ENCODE measurements at places on chromosomes 6 and 20.

GRCh38 chr6:52548353-52548713 lies 28.5 kb downstream of the TRAM2 start:
- DNase-seq = no peak

- no peak for DNase-seq
Measured at GRCh38 chr6:147970970-147971369, 371.7 kb upstream of the SASH1 start.

DNA sequence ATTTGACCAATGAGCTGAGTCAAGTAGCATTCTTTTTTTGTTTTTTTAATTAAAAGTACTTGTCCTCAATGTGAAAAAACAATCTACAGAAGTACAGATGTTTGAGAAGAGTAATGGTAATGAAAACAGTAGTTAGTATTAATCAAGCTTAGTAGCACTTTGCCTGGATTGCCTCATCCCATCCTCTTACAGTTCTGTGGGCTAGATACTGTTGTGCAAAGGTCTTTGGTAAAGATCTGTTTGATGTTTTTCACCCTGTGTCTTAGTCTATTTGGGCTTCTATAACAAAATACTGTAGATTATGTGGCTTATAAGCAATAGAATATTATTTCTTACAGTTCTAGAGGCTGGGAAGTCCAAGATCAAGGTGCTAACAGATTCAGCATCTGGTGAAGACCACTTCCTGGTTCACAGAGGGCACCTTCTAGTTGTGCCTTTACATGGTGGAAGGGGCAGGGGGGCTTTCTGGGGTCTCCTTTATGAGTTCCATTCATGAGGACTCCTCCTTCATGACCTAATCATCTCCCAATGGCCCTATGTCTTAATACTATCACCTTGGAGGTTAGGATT lies 84.3 kb downstream of the SHLD1 start:
- DNase-seq = no peak

DNA sequence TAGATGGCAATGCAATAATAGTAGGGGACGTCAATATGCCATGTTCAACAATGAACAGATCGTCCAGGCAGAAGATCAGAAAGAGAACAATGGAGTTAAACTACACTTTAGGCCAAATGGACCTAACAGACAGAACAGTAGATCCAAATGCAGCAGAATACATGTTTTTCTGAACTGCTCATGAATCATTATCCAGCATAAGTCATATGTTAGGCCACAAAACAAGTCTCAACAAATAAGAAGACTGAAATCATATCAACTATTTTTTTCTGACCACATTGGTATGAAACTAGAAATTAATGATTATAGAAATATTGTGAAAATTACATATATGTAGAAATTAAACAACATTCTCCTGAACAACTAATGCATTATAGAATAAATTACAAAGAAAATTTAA lies 10.2 kb upstream of the DEFB125 start:
- no peak for DNase-seq

DNA sequence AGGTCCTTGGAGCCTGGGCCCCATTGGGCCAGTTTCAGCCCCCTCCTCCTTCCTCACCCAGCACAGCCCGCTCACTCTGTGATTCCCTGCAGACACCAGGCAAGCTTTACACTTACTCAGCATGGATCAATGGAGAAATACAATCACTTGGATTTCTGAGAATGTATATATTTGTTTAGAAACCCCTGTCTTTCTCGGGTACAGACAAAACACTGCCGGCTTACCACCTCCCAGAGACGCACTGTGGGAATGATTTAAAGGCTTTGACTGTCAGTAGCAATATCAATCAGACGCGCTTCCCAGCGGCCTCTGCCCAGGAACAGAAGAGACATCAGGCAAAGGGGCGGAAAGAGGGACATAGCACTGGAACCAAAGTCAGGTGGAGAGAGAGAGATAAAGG lies 186.5 kb downstream of the MAFB start:
- DNase-seq = no peak

- DNase-seq = no peak
Measured at GRCh38 chr6:154206141-154206540, 150.5 kb downstream of the IPCEF1 start.

- no peak for DNase-seq
Measured at GRCh38 chr20:3687655-3688054, 5.8 kb upstream of the ADAM33 start.

DNA sequence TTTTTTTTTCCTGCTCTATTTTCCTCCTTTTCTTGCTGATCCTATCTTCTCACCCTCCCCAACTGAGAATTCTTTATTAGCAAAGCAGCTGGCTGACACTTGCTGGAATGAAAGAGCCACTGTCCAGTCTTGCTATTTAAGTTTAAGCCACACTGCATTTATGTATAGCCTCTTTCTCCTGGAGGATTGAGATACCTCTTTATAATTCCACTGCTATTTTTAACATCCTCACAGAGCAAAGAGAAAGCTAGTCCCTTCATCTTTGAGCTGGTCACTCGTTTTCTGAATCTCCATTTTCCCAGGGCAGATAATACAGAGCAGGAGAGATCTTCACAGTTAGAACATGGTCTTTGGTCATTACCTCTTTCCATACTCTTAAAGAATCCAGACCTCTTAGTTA lies 36.0 kb upstream of the EEF1A1 start:
- DNase-seq = no peak

DNA sequence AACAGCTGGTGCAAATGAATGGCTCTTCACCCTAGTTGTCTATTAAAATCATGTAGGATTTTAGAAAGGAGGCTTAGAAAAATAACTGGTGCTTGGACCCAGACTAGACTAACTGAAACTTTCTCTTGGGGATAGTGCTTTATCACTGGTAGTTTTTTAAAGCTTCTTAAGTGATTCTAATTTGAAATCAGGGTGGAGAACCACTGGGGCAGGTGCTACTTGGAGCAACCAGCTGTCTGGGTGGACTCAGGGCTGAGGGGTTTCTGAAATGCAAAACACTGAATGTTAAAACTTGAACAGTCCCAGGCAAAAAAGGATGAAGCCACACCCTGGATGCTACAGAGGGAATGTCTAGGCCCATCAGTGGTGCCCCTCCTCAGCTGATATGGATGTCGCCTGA lies 81.2 kb downstream of the PXDC1 start:
- no peak for DNase-seq

- DNase-seq = no peak
Measured at GRCh38 chr20:62427172-62428001, at the start of gene RBBP8NL. Gene RBBP8NL, minus strand, starts transcription at chr20:62427539. Its CDS starts 7,892 bp downstream, at chr20:62419647.

DNA sequence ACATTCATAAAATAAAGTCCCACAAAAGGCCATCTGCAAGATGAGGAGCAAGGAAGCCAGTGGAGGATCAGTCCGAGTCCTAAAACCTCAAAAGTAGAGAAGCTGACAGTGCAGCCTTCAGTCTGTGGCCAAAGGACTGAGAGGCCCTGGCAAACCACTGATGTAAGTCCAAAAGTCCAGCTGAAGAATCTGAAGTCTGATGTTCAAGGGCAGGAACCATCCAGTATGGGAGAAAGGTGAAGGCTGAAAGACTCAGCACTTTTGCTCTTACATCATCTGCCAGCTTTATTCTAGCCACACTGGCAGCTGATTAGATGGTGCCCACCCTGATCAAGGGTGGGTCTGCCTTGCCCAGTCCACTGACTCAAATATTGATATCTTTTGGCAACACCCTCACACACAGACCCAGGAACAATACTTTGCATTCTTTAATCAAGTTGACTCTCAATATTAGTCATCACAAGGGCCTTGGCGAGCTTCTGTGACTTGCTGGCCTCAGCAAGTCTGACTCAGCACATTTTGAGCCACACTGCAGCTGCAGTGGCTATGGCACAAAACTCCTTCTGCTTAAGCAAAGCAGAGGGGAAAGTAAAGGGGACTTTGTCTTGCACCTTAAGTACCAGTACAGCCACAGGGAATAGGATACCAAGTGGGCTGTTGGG lies 1370.3 kb upstream of the CITED2 start:
- no peak for DNase-seq

DNA sequence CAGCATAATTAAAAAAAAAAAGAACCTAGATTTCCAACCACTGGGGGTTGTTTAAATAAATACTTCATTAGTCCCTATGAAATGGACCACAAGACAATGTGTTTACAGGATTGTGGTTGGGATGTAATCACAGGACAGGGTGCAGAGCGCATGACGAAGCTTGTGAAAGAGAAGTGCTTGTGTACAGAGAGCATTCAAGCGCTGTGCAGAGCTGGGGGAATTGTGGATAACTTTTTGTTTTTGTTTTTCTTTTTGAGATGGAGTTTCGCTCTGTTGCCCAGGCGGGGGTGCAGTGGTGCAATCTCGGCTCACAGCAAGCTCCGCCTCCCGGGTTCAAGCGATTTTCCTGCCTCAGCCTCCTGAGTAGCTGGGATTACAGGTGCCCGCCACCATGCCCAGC lies 22.3 kb downstream of the LAMA5 start:
- no peak for DNase-seq

- no peak for DNase-seq
Measured at GRCh38 chr6:159217595-159218275, 48.5 kb downstream of the FNDC1 start.

DNA sequence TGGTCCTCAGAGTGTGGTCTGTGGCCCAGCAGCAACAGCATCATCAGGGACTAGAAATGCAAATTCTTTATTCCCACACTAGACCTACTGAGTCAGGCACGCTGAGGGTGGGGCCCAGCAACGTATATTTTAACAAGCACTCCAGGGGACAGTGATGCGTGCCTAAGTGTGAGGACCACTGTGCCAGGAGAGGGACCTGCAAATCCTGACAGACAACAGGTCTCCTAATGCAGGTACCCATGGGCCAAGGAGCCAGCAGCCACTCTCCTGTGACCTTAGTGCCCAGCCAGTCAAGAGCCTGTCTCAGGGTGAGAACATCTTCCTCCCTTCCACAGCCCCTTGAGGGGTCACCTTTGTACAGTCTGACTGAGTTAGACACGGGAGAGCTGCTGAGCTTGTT lies 8.0 kb upstream of the MYLK2 start:
- DNase-seq = no peak

DNA sequence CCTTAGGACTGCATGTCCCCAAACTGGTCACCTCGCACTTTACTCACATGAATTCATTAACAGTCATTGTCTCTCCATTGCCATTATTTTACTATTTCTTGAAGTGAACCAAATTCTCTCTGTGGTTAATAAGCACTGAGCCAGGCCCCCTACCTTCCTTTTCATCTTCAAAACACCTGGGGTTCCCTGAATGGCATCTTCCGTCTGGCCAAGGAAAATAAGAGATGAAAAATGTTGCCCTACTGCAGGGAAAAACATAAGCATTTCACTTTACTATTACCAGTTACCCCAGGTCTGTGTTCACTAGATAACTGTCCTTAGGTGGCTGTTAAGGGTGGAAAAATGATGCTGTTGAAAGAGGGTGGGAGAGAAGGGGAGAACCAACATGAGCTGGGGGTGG lies 10.0 kb upstream of the NKX2-2 start:
- DNase-seq = no peak

GRCh38 chr20:50191065-50191543 lies 474 bp downstream of the CEBPB start:
- no peak for DNase-seq

DNA sequence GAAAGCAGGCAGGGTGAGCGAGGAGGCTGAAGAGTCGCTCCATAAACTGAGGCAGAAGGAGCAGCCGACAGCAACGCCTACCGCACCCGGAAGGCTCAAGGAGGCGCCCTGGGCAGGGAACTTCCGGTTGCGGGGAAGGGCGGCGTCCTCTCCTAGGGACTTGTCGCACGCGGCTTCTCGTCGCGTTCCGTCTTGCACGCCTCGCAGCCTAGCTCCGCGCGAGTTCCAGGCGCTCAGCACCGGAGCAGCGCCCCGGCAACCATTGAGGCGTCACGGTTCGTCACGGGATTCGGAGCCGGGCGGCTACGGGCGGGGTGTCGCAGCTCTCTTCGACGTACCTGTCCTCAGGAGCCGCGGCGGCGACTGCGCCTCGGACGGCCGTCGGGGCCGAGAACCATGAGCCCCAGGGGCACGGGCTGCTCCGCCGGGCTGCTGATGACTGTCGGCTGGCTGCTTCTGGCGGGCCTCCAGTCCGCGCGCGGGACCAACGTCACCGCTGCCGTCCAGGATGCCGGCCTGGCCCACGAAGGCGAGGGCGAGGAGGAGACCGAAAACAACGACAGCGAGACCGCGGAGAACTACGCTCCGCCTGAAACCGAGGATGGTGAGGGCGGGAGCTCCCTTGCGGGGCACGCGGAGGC lies at the start of gene SPACA1:
Gene SPACA1, plus strand, starts transcription at position 332 of the 641 bp plus-strand sequence. Its CDS starts 65 bp downstream, at position 397.
- no peak for DNase-seq

DNA sequence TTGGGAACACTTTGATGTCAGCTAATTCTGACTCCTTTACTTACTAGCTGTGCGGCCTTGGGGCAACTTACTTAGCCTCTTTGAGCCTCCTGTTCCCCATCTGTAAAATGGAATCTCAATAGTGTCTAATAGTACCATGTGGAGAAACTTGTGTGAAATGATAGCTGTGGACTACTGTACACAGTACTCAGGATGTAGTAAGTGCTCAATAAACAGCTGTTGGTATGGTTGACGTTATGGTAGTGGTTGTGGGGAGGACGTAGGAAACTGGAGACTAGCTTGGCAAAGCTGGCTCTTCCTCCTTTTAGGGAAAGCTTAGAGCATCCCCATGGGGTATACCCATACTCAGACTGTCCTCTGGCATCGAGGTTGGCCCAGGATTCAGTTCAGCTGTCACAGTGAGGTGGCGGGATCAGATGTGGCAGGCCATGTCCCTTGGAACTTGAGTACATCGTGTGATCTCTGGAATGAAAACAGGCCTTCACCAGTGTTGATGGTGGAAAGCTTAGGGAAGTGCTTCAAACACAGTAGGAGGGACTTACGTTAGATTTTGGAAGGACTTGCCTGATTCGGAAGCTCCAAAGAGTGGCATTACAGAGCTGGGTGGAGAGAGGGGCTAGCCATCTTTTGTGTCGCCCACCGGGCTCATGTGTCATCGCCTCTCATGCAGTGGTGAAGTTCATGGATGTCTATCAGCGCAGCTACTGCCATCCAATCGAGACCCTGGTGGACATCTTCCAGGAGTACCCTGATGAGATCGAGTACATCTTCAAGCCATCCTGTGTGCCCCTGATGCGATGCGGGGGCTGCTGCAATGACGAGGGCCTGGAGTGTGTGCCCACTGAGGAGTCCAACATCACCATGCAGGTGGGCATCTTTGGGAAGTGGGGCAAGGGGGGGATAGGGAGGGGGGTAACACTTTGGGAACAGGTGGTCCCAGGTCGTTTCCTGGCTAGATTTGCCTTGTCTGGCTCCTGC lies 7.1 kb downstream of the VEGFA start:
- DNase-seq = no peak

- DNase-seq = no peak
Measured at GRCh38 chr20:38164624-38165088, 414 bp downstream of the TGM2 start.

GRCh38 chr6:101937108-101937507 lies 543.6 kb downstream of the GRIK2 start:
- DNase-seq = no peak

GRCh38 chr20:55014766-55015165 lies 539.4 kb downstream of the DOK5 start:
- no peak for DNase-seq

GRCh38 chr20:24572140-24572539 lies 102.7 kb downstream of the SYNDIG1 start:
- no peak for DNase-seq

Measured in NCI-H2081 treated with DMSO at 0.1 percent for 48 hours (cell line).